ENCODE measurements at places on chromosomes 1 and 21.

DNA sequence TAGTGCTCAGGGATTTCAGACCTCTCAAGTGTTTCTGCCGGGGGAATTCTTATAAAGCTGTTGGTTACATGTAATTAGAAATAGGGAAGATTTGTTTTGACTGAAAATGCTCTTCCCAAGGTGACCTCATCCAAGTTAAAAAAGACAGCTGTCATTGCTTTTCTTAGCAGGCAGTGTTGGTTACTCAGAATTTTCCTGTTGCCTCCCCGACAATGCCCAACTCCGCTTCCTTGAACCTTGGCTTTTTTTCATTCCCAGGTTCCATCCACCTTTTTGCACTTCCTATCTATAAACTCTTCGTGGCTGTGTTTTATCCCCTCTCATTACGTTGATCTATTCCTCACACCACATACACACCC is 825 bp upstream of the DPH5 start:
- DNase-seq: no peak

DNA sequence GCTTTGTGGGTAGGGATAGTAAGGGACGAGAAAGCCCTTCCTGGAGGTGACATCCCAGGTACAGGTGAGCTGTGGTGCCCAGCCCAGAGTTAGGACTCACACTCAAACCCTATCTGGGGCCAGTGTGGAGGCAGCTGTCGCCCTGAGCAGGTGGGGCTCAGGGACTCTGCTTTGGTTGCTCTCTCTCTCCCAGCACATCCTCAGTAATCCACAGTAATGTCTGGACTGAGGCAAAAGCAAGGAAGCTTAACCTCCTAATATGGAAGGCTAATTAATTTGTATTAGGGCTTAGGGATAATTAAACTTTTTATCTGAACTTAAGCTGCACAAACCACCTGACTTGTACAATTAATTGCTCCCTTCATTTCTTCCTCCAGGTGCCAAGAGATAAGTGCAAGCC is 38.2 kb downstream of the DDX20 start:
- no peak for DNase-seq

GRCh38 chr1:222247081-222247480 is 300.8 kb downstream of the HHIPL2 start:
- DNase-seq: no peak

DNA sequence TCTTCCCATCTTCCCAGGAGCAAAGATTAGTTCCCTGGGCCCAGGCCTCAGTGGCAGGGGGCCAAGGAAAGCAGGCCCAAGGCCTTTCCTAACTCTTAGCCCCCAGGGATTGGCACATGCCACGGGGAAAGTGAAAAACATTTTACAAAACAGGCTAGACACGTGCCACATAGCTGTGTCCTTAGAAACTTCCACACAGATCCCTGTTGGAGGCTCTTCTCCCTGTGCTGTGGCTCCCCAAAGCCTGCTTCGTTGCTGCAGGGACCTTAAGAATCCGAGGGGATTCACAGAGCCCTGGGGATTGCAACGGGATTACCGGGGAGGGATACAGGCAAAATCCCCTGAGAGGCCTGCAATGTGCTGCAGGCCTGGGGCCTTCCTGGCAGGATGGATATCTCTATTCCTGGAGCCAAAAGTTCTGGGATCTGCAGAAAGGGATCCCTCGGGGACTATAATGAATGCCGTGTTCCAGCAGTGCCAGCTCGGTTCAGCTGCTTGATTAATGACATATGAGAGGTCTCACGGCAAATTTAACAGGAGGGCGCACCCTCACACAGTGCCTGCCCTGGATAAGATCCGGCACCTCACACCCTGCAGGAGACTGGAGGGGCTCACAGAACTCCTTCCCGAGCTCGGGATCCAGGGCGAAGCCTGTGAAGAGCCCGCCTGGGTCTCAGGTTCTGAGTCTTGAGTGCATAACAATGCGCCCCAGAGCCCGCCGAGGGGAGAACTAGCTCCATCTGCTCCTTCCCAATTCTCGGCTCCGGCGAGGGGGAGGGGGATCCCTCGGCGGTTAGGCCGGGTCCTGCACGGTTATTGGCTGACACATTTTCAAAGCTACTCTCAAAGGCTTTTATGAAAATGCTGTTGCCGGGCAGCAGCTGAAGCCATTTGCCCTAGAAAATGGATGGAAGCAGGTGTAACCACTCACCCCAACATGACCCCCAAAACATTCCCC is 15.3 kb upstream of the RGS8 start:
- no peak for DNase-seq

- DNase-seq: no peak
Measured at GRCh38 chr1:18139198-18139981, 31.8 kb downstream of the IGSF21 start.

DNA sequence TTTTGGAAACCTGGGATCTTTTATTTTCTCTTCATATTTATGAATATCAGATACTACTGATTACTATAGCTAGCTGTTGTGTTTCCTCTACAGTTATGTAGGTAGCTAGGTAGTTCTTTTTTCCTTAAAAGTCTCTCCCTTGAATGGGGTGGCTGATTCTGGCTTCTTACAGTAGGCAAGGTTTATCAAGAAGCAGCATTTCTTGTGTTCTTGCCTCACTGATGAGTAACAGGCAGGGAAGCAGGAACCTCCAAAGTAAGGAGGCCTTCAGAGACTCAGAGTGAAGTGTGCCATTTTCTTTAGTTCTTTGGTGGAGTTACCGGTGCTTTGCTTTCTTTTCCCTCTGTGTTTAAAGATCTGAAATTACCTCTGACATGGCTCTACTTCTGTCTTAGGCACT is 56.0 kb downstream of the ZMYM4 start:
- no peak for DNase-seq

DNA sequence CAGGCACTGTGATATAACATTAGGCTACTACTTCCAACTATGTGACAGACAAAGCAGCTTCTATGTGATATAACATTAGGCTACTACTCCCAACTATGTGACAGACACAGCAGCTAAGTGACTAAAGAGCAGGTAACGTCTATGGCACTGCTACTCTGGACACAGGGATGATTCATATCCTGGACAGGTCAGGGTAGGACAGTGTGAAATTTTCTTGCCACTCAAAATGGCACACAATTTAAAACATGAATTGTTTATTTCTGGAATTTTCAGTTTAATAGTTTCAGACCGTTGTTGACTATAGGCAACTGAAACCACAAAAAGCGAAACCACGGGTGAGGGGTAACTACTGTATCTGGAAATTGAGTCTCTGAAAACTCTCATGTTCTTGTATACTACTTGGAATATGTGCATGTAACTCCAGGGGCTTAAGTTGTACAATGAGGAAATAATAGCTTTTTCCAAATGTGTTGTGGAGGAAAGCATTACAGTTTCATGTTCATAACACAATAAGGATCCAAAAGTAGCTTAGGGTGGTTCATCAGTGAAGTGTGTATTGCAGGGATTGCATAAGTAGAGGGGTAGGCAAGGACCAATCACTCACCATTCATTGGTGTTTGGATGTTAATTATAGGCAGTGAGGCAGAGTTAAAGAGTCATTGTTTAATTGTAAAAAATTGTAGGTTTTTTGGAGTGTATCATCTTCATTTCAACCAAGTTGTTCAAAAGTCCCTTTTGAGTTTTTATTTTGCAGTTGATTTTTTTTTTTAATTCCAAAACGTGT is 5.3 kb downstream of the DTL start:
- no peak for DNase-seq

- DNase-seq: no peak
Measured at GRCh38 chr1:36135796-36136195, 10.8 kb upstream of the COL8A2 start.

- no peak for DNase-seq
Measured at GRCh38 chr1:209379280-209379679, 204.2 kb upstream of the CAMK1G start.

- no peak for DNase-seq
Measured at GRCh38 chr1:107328087-107328486, 187.2 kb downstream of the NTNG1 start.

GRCh38 chr1:177010211-177010825 is 154.2 kb downstream of the ASTN1 start:
- no peak for DNase-seq

- DNase-seq: no peak
Measured at GRCh38 chr1:5961601-5962000, 30.6 kb downstream of the NPHP4 start.

GRCh38 chr1:100253552-100253951 is 3.9 kb upstream of the DBT start:
- DNase-seq: no peak

DNA sequence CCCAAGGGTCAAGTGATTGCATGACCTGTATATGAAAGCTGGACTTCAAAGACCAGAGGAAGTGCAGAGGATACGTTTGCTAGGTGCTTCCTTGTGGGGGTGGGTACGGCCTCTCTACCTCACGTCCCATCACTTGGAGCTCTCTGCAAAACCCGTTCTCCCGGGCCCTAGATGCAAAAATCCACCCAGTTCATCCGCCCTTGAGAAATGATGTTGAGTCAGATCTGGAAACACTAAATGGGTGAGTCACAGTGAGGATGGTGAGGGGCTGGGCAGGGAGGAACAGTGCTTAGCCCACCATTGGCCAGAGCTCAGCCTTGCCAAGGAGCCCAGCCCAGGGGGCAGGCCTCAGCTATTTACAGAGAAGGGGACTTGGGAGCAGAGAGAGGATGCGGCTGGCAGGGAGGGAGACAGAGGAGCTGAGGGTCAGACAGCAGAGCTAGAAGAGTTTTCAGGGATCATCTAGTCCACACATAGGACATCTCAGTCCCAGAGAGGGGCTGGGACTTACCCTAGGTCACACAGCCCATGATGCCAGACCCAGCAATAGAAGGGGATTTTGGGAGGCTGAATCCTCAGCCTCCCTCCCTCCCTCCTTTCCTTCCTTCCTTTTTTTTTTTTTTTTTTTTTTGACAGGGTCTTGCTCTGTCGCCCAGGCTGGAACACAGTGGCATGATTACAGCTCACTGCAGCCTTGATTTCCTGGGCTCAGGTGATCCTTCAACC is 14.6 kb downstream of the ARHGEF10L start:
- DNase-seq: no peak

- no peak for DNase-seq
Measured at GRCh38 chr1:10515301-10515975, 40.7 kb downstream of the PEX14 start.

- DNase-seq: no peak
Measured at GRCh38 chr1:242132121-242132817, 133.4 kb upstream of the MAP1LC3C start.

GRCh38 chr1:89754518-89754917 is 66.3 kb upstream of the LRRC8D start:
- no peak for DNase-seq

Measured in activated T-cell treated with anti-CD3 and anti-CD28 coated beads, Interleukin-2, amount 50 U/mL, for 24 hours (primary cell).